ENCODE measurements at places on chromosomes 11 and 22. TPM values are rescaled to one million over a fixed set of nuclear protein-coding genes. Genes with fewer than 3 reads are reported as not detected.

Gene TSGA10IP
- not detected for total RNA-seq

Gene GRAMD1B
- total RNA-seq = 50.8 TPM

Gene INSC
- 0.36 TPM for total RNA-seq

Gene HBG2
- 1,342 TPM for total RNA-seq

Gene SYT8
- not detected for total RNA-seq

Gene TRIM49B
- total RNA-seq = not detected

Gene CRYBA4
- not detected for total RNA-seq

Gene CRYAB
- total RNA-seq = 6.0 TPM

Gene KCNE3
- 1.5 TPM for total RNA-seq
